ENCODE measurements at places on chromosomes 7 and 10.

GRCh38 chr7:130084037-130084875 lies 13.9 kb downstream of the KLHDC10 start:
- DNase-seq: no peak

DNA sequence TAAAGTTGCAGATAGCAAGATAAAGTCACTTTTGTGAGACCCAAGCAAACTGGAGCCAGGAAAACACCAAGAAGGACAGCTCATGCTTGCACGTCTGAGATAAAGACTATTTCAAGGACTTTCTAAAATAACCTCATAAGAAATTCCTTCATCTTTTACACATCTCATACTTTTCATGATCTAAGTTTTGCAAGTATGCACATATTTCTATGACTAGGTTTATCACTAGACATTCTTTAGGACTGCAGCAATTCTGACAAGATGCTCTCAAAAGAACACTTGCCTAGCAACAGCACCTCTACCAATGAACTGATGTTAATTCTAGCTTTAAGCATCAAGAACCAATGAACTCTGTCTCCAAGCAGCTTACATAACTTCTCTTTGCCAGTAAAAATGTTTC lies 457.6 kb downstream of the SEMA3D start:
- DNase-seq: no peak

GRCh38 chr7:150835702-150836280 lies 16.5 kb upstream of the AOC1 start:
- no peak for DNase-seq

DNA sequence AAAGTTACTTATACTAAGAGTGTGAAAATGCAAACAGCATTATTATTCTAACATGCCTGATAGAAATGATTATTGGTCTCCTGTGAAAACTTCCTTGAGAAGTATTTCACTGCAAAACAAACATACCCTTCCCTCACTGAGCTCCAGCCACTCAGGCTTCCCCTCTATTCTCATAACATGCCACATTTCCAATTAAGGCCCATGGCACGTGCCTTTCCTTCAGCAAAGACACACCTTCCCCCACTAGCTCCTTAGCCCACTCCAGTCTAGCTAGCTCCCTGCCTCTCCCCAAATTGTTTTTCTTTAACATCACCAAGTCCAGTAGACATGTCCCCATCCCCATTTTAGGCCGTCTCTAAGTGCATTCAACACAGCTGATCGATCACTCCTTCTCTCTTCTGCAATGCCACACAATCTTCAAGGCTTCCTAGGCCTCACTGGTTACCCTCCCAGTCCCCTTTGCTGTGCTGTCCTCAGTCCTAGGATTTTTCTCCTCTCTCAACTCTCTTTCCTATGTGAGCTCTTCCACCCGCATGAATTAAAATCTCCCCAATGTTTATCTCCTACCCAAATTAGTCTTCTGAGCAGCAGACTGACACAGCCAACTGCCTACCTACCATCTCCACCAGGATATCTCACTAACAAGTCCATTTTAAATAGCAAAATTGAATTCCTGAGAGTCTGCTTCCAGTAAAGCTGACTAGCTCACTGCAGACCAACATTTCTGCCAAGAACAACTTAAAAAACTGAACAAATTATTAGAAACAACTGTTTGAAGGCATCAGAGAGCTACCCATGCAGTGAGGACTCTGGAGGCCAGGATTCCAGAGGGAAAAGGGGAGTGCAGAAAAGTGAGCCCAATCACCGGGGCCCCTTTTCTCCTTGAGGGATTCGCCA lies 11.9 kb downstream of the CYTH3 start:
- no peak for DNase-seq

DNA sequence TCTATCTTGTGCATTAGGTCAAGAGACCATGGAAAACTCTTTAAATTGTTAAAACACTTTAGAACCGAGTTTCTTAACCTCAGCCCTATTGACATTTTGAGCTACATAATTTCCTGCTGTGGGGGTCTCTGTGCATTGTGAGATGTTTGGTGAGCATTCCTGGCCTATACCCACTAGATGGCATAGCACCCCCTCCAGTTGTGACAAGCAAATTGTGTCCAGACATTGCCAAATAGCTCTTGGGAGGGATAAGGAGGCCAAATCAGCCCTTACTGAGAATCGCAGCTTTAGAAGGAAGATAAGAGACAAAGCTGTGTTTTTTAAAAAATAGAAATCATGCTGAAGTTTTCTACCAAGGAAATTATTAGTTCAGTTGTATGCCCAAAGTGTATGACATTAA lies 1158.5 kb upstream of the C7orf33 start:
- DNase-seq: no peak

DNA sequence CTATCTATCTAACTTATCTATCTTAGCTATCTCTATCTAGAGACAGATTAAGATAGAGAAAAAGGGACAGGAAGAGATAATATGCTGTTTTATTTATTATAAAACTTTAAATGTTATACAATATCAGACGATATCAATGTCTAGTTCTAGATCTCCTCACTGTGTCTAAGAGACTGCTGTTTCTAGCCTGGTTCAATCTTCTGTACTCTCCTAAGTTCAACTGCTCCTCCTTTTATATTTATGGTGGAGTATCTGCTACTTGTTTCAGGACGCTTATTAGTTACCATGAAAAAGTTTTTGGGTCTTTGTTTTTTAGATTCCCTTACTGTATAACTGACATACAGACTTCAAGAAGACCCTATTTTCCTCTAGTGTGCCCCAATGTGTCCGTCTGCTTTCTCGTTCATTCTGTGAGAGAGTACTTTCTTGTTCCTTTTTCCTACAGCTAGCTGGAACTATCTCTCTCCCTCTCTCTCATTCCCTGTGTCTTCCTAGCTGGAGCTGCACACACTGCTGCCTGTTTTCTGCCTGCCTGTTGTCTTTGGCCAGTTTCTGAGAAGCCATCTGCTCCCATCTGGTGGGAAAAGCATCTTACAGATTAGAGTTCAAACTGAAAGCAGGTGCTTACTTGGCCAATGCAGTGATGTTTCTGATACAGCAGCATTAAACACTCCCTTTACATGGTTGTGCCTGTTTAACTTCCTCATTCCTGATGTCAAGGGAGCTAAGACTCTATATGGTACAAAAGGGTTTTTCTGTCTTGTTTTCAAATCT lies 49.4 kb upstream of the ARL4A start:
- DNase-seq: no peak

- DNase-seq: peak; percentile 47
Measured at GRCh38 chr7:55254596-55255495, 110.3 kb upstream of the LANCL2 start.

DNA sequence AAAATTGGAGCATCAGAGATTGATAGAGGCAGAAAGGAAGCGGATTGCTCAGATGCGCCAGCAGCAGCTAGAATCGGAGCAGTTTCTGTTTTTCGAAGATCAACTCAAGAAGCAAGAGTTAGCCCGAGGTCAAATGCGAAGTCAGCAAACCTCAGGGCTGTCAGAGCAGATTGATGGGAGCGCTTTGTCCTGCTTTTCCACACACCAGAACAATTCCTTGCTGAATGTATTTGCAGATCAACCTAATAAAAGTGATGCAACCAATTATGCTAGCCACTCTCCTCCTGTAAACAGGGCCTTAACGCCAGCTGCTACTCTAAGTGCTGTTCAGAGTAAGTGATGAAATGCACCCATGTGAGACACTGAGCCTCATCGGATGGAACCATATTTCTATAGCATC lies 33.1 kb downstream of the STAMBPL1 start:
- DNase-seq: no peak

- no peak for DNase-seq
Measured at GRCh38 chr7:30635798-30636197, 41.1 kb downstream of the GARS1 start.

- DNase-seq: no peak
Measured at GRCh38 chr7:149772241-149772955, 990 bp downstream of the ZNF467 start.

DNA sequence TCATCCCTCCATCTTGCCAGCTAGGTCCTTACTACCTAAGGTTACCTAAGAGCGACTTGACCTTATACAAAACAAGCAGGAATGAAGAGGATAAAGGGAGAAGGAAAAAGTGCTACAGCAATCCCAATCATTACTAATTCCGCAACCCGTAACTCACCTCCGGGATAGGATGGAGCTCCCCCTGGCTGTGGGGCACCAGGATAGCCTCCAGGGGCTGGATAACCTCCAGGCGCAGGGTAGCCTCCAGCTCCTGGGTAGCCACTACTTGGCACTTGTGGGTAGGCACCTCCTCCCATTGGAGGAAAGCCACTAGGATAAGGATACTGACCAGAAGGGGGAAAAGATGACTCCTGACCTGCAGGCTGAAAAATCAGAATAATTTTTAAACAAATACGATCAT lies 15.8 kb downstream of the ANXA7 start:
- no peak for DNase-seq

DNA sequence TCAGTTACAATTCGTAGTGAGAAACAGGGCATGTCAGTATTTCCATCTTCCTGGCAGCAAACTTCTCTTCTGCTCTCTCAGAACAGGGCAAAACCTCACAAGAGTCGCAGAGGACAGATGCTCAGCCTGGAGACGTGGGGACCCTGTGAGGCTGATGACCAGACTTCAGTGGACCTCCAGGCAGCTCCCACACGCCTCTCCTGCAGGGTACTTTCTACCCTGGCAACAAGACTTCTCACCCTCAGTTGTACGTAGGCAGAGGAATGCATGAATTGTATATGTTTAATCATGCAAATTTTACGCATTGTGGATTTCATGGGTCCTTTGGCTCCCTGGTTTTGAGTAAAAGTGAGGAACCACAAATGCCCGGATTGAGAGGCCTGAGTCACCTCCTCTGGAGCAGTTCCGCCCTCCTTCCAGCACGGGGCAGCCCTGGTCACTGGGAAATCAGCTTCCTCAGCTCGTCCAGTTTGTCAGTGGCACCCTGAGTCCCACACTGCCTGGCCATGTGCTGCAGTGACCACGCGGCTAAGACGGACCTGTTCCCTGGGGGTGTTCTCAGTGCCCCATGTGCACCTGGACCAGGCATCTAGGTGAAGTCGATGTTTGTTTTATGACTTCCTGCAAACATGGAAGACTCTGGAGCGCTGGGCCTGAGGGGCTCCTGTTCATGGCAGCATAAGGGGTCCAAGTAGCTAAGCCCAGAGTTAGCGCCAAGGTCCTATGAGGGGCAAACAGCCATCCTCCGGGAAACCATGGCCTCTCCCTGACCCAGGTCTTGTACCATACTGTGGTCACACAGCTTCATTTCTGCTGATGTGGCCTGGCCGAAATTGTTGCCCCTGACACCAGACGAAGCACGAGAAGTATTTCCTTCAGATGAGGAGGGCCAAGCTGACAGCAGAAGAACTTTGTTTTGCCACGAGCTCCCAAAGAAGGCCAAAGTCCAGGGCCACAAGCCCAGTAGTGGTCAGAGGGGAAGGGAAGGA lies 165.1 kb downstream of the TNS3 start:
- no peak for DNase-seq

- no peak for DNase-seq
Measured at GRCh38 chr7:133573554-133574265, 320.8 kb downstream of the EXOC4 start.

GRCh38 chr10:132663666-132664365 lies 122.1 kb downstream of the NKX6-2 start:
- DNase-seq: no peak

- DNase-seq: no peak
Measured at GRCh38 chr7:157089100-157089610, 49.6 kb upstream of the UBE3C start.

- no peak for DNase-seq
Measured at GRCh38 chr10:21238717-21239116, 286.8 kb downstream of the SKIDA1 start.

GRCh38 chr10:43221419-43222209 lies 45.3 kb downstream of the RASGEF1A start:
- DNase-seq: no peak

DNA sequence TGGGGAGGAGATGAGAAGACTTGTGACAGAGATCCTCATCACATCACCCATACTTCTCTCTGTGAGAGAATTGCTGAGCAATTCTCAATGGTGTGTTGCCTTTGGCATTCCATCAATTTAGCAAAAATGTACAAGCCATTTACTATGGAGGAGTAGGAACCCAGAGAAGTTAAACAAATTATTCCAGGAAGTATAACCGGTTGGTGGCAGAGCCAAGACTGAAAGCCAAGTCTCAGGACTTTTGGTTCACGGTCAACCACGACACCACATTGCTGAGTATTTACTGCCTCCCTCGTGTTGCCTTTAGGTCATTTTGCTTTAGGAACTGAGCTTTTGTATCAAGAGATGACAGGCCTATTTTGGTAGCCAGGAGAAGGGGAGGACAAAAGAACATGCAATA lies 88.0 kb upstream of the ELMO1 start:
- DNase-seq: no peak

- no peak for DNase-seq
Measured at GRCh38 chr7:593324-594115, 73.9 kb upstream of the PDGFA start.

GRCh38 chr10:84088626-84089025 lies 50.7 kb upstream of the GHITM start:
- DNase-seq: no peak

GRCh38 chr10:121595351-121595805 lies 2.9 kb downstream of the FGFR2 start:
- no peak for DNase-seq

- DNase-seq: peak; percentile 52
Measured at GRCh38 chr7:70698219-70698832, 433.6 kb upstream of the GALNT17 start.

DNA sequence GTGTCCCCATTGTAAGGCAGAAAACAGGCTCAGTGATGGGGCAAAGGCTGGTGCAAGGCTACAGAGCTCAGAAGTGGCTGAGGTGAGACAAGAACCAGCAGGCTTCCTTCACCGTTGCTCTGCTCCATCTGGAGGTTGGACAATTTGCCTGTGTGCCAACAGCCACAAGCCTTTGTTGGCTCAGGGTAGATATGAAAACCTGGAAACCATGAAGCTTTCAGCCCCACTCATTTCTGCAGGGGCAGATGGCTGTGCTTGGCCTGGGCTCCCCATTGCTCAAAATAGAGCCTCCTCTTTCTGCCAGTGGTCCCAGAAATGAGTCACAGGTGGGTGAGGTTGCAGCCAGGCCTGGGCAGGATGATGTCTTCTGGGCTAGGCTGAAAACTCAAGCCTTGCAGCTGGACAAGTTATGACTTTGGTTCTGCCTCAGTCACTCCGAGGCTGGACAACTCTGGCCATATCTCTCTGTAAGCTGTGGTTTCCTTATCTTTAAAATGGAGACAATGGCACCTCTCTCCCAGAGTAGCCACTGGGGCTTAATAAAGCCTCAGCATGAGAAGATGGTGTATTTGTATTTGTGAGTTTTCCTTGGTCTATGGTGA lies 12.2 kb upstream of the ZNF273 start:
- DNase-seq: no peak

GRCh38 chr7:52450816-52451215 lies 584.6 kb upstream of the POM121L12 start:
- no peak for DNase-seq

- no peak for DNase-seq
Measured at GRCh38 chr7:98626460-98627412, 9.7 kb downstream of the NPTX2 start.

DNA sequence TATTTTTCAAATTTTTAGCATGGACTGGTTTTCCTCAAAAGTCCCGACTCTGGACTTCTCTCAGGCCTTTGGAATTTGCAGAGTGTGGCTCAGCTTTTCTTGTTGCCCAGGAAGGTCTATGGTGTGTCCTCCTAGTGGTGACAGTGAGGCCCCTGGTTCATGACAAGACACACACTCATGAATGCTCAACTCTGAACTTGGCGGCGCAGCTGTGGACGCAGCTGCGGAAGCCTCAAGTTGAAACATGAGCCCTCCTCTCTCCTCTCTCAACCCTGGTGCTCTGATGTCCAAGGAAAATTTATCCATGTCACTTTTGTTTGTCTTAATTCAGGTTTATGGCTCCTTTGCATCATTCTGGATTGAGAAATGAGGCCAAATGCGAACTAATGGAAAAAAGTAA lies 183.9 kb downstream of the HECW1 start:
- no peak for DNase-seq

GRCh38 chr7:105782391-105783042 lies 93.9 kb downstream of the ATXN7L1 start:
- peak; percentile 84 for DNase-seq

All from astrocyte of the cerebellum (primary cell).